Eye (tissue), 1 donor: ENCODE measurements at places on chromosomes 4 and X.

DNA sequence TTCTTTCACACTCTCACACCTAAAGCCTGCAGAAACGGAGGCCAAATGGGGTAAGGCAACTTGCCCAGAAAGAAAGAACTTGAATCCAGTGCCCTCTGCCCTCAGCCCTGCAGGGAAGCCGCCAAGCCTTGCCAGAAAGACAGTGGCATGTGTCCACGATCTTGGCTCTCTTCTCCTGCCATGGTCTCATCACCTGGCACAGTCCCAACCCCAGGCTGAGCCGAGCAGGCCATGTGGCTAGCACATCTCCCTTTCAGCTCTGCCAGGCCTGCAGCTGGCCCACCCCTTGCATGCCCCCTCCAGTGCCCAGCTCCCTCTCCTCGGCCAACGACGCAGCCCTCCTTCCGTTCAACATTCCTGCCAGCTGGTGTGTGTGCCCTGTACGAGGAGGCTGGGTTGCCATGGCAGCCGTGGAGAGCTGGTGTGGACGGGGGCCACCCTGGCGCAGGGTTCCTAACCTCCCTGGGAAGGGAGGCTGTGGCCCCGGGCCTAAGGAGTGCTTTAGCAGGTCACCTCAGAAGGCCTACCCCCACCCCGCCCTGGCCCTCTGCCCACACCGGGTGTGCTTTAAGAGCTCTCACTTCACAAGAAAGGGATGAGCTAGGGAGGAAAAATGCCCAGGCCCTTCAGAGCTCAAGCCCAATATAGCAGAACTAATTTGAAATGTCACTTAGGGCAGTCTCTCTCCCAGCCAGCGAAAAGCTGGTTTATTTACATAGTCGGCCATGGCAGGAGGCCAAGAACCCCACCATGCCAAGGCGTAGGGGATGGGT is 73.0 kb upstream of the PJA1 start:
- peak; percentile 86 for DNase-seq

DNA sequence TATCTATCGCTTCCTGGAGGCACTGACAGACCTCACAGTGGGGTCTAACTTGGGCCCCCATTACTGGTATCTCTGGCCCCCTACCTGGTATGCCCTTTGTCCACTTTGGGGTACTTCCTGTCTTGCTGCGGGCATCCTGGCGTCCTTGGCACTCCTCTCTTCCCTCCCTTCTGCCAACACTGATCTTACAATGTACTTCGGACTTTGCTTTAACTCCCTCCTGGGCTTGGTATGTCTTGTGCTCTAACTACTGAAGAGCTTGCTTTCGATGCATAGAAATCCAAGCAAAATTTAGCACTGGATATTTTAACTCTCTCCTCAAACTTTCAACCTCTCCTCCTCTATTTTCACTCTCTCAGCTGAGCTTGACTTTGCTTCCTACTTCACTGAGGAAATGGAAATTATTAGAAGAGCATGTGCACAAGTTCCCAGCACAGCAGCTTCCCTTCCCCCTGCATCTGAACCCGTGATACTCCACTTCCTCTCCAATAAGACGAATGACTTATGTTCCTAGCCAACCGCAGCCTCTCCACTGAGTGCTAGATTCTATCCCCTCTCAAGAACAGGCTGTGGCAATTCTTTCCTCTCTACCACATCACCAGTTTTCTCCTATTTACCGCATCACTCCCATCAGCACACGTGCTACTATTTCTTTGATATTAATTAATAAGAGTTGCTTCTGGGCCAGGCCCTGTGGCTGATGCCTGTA is 52.9 kb downstream of the SUPT20HL2 start:
- no peak for DNase-seq

GRCh38 chr4:3819210-3819919 is 53.2 kb downstream of the ADRA2C start:
- no peak for DNase-seq

- DNase-seq = no peak
These were observed 16.6 kb downstream of the GEMIN8 start for GRCh38 chrX:14013054-14013453.

GRCh38 chr4:12579172-12579571 is 905.0 kb downstream of the RAB28 start:
- DNase-seq = peak; percentile 83

GRCh38 chr4:31298737-31299136 is 578.6 kb downstream of the PCDH7 start:
- DNase-seq = no peak

GRCh38 chr4:88158489-88159228 is at the start of gene ABCG2:
Gene ABCG2 (minus strand): TSS chr4:88158639. CDS start chr4:88139995, 18,644 bp downstream.
- peak; percentile 68 for DNase-seq

GRCh38 chr4:152247271-152247975 is 288.5 kb downstream of the FBXW7 start:
- DNase-seq = peak; percentile 43

DNA sequence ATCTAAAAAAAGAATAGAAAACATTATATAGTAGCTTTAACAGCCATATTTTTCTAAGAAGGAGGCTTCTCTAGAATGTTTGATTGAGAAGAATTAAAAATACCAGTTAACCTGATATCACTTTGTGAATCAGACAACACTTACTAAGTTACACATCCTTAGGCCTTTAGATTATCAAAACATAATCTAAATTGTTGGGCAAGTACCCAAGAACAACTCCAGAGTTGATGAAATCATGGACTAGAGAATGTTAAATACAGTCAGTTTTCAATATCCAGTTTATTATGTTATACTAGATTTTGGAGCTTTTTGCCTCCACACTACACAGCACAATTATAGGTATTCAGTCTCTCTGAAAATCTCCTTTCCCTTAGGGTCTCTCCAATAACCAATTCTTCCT is 39.6 kb downstream of the ARL13A start:
- DNase-seq = peak; percentile 0

GRCh38 chr4:125849869-125850268 is 535.1 kb downstream of the FAT4 start:
- no peak for DNase-seq

DNA sequence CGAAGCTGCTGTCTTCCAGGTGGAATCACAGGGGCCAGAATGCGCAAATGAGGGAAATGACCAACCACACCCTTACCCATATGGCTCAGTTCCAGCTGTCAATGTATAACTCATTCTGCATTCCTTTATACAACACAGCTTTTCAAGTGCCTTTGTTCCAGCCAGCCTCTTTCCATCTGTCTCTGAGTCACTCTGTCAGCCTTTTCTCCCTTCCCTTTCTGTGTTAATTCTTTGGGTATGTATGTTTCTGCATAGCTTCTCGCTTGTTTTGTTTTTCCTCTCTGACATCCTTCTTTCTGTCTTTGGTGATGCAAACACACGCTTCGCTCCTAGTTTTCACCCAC is 54.5 kb downstream of the RS1 start:
- DNase-seq = no peak

- no peak for DNase-seq
These were observed 115.9 kb downstream of the COX18 start for GRCh38 chr4:72953571-72953970.

DNA sequence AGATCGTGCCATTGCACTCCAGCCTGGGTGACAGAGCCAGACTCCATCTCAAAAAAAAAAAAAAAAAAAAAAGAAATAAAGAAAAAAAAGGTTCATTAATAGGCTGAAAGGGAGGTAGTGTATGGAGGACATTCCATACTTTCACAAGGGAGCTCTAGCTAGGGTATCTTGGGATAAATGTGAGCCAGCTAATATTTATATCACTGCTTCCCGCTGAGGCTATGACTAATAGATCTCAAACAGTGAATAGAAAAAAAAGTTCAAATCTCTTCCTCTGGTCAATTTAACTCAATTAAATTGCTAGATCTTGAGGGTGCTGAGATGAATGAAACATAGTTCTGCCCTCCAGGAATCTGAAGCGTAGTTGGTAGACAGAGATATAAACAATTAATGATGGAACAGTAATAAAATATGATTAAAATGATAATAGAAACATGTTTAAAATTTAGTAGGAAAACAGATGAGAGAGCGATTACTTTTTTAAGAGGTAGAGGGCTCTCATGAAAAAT is 55.7 kb upstream of the SHISA3 start:
- DNase-seq = no peak

DNA sequence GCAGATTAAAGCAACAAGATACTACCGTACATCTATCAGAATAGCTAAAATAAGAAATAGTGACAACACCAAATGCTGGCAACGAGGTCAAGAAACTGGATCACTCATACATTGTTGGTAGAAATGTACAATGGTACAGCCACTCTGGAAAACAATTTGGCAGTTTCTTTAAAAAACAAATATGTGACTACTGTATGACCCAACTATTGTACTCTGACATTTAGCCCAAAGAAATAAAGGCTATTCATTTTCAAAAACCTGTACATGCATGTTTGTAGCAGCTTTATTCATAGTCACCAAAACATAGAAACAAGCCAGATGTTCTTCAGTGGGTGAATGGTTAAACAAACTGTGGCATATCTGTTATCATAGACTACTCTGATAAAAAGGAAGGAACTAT is 8.2 kb downstream of the CLCN3 start:
- DNase-seq = no peak

- DNase-seq = no peak
These were observed 16.4 kb downstream of the HPGD start for GRCh38 chr4:174505892-174506291.

DNA sequence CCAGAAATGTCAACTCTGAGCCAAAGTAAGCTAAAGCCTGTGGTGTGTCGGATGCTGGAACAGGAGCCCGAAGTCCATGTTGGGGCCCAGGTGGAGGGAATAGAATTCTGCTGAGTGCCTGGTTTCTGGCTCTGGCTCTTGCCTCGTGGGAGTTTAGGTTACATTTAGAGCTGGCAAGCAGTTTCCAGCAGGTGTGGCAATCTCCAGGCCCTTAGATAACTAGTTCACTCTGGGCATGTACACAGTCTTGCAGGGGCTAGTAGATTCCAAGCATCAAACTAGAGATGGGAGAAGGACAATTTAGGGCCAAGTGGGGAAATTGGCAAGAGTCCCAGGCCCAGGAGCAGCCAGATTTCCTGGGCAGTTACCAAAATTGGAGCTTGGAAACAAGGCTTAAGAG is 56.3 kb upstream of the STOX2 start:
- no peak for DNase-seq

GRCh38 chr4:38030023-38030422 is 69.8 kb downstream of the PTTG2 start:
- no peak for DNase-seq

DNA sequence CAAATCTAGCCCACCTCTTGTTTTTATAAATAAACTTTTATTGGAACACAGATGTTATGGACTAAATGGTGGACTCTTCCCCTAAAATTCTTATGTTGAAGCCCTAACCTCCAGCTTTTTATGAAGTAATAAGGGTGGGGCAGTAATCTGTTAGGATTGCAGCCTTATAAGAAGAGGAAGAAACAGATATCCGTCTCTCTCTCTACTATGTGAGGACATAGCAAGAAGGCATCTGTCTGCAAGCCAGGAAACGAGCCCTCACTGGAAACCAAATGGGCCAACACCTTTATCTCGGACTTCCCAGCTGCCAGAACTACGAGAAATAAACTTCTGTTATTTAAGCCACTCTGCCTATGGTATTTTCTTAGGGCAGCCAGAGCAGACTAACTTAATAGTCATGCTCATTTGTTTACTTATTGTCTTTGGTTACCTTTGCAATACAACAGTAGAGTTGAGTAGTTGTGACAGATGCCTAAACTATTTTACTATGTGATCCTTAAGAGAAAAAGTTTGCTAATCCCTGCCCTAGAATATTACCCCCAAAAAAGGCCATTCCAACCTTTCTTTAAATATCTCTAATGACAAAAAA is 67.4 kb downstream of the MANBA start:
- no peak for DNase-seq

DNA sequence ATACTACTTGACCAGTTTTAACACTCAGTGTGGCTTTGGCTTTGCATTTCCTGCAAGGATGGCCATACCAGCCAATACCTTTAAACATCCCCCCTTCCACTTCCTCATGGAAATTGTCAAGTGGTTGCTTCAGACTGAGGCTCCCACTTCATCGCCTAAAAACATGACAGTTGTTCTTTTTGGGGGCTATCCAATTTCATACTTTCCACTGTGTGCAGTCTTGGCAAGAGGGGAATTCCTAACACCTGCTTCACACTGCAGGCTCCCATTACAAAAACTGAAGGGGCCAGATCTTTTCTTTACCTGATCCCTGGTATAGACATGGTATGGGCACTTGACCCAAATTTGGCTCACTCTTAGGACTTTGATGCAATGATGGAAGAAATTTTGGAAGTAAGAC is 28.5 kb upstream of the TSR2 start:
- no peak for DNase-seq

GRCh38 chr4:164890691-164891090 is 13.7 kb downstream of the APELA start:
- peak; percentile 13 for DNase-seq

- no peak for DNase-seq
These were observed 200.4 kb upstream of the PITX2 start for GRCh38 chr4:110823251-110823650.

- no peak for DNase-seq
These were observed 52.4 kb upstream of the PRDM8 start for GRCh38 chr4:80144676-80145470.

DNA sequence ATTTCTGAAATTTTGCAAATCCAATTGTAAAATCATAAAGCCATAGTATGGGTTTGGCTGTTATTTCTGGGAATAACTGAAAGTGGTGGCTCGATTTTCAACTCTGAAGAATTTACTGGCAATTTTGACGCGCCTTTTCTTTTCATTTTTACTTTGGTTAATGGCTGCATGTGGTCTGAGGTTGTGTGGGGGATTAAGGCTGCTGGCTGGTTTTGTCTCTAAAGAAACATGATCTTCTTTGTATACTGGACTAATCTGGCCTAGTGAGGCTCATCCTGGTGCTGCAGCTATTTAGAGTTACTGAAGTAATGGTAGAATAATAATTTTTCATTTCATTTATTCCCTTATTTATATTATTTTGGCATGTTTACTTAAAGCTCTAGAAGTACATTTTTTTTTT is 164.0 kb downstream of the RNF150 start:
- no peak for DNase-seq

GRCh38 chr4:53986062-53986461 is 78.3 kb downstream of the CHIC2 start:
- DNase-seq = peak; percentile 15

- DNase-seq = no peak
These were observed 736.1 kb upstream of the FRG1 start for GRCh38 chr4:189204616-189205015.

DNA sequence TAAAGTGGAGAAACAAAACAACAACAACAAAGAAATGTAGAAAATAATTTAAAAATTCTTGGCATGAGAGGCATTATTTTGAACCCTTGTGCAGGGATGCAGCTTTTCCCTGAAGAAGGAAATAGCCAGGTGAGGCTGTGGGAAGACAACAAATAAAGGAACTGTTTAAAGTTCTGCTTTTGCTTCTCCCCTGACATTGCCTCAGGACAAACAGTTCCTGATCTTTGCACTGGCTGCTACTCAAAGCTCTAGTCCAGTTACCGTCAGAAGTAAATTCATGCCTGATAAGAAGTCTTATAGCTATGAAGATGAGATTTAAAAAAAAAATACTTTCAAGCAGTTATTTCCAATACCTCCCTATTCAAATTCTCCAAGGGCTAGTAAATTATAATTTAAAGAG is 233.8 kb downstream of the IL15 start:
- no peak for DNase-seq

DNA sequence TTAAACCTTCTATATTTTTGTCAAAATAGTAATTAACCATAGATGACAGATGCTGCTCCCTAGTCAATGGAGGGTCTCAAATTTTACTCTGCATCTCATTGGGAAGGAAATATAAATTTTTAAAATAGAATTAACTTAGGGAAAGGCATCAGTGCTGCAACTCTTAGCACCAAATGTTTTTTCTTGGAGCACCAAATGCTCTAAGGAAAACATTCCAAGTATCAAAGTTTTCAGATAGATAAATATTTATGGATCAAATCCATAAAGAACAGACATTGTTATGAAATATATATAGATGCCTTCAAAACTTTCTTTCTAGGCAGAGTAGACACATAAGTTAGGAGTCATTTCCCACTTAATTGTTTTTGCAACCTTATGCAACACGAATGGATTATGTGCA is 168.7 kb downstream of the ANTXR2 start:
- no peak for DNase-seq
